ENCODE measurements at places on chromosomes 2 and 18.

GRCh38 chr18:55345103-55345950, 242.7 kb downstream of the TCF4 start:
- no peak for DNase-seq

- no peak for DNase-seq
These were observed 26.5 kb upstream of the IGFBP2 start for GRCh38 chr2:216606551-216607276.

GRCh38 chr18:57004366-57005121, 142.3 kb upstream of the BOD1L2 start:
- no peak for DNase-seq

GRCh38 chr2:227871375-227871791, at the start of gene DAW1:
DAW1 (plus strand) TSS chr2:227871631; CDS start chr2:227871690, 59 bp downstream.
- peak; percentile 78 for DNase-seq

DNA sequence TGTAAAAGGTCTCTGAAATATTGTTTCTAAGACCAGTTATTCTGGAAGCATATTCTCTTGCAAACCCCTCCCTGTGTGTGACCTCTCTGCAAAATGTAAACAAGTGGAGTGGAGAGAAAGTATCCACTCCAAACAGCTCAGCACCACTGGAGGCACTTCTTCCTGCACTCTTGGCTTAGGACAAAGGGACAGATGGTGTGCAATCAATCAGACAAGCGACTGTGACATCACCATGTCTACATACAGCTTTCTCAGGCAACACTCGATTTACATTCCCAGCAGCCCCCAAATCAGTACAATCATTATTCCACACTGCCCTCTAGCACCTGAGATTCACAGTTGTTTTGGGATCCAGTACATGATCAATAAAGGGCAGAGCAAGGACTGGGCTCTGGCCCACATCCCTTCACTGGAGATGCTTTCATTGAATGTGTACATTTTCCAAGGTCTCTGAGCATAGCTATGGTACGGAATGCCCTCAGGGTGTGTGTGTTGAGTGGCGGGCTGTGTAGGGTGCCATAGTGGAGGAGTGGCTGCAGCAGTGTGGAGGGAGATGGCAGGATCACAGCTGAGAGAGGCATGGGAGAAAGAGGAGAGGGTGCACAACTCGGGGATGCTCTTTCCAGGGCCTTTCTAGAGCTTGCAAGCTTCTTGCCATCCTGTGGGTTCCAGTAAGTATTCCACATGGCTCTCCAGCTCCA, 311.8 kb upstream of the ST6GAL2 start:
- DNase-seq, result no peak

GRCh38 chr2:206713746-206714145, 4.5 kb downstream of the DYTN start:
- no peak for DNase-seq

- no peak for DNase-seq
These were observed 278.0 kb downstream of the EPHA4 start for GRCh38 chr2:221293949-221294742.

GRCh38 chr18:75441896-75442295, 14.4 kb upstream of the SMIM21 start:
- DNase-seq, result no peak

- no peak for DNase-seq
These were observed 14.3 kb downstream of the SPATA3 start for GRCh38 chr2:231010201-231010730.

- no peak for DNase-seq
These were observed 22.8 kb upstream of the ZNF385B start for GRCh38 chr2:179884193-179884592.

GRCh38 chr2:219418155-219419011, at the start of gene DES:
DES (plus strand) TSS chr2:219418377; CDS start chr2:219418463, 86 bp downstream.
- peak; percentile 81 for DNase-seq

DNA sequence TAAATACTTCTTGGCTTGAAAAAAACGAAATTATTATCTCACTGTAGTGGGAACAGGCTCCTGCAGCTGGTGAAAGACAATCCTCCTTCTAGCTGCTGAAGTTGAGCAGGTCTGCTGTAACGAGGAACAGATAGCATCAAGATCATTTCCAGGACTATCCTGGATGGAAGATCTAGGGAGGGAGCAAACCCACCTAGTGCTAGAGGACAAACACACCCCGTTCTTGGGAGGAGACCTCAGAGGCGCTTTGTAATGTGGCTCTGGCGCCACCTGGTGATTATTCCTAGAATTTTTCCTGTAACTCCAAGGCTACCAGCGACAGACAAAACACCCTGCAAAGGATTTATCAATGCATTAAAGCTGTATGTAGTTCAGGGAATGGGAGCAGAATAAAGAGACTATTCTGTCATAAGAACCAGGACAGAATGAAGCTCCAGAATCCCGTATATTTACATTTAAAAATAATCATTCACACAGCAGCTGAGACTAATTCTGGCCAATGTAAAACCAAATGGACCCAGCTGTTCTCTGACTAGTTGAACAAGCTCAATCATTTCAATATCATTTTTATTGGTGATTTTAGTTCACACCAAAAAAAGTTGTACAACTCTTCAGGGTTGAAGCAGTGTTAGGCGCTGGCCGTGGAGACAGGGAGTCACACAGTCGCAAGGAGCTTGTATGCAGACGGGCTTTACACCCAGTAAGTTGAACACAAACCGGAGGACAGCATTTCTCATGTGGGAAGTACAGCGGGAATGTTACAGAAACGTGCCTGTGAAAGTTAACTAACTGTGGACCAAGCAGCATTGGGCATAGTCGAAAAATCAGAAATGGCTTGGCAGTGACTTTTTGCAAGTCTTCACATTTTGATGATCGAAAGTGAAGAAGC, 290.3 kb downstream of the TRIB2 start:
- peak; percentile 89 for DNase-seq

DNA sequence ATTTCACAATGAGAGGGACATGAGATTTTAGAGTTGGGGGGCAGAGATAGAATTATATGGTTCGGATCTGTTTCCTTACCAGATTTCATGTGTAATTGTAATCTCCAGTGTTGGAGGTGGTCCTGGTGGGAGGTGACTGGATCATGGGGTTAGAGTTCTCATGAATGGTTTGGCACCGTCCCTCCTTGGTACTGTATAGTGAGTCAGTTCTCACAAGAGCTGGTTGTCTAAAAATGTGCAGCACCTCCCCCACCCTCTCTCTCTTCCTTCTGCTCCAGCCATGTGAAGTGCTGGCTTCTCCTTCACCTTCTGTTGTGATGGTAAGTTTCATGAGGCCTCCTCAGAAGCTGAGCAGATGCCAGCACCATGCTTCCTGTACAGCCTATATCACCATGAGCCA, 138.1 kb downstream of the SCG2 start:
- no peak for DNase-seq

GRCh38 chr2:237863689-237864443, 4.4 kb downstream of the RAMP1 start:
- DNase-seq, result no peak

GRCh38 chr2:157414050-157414449, 29.8 kb downstream of the CYTIP start:
- no peak for DNase-seq

GRCh38 chr2:150142561-150142960, 344.9 kb downstream of the RND3 start:
- no peak for DNase-seq

GRCh38 chr2:234269769-234270204, 219.3 kb downstream of the SPP2 start:
- DNase-seq, result no peak

GRCh38 chr18:13159579-13159978, 59.0 kb upstream of the LDLRAD4 start:
- DNase-seq, result no peak

- DNase-seq, result no peak
These were observed 125.8 kb upstream of the CREB1 start for GRCh38 chr2:207403950-207404349.

GRCh38 chr2:195450552-195451113, 206.4 kb upstream of the SLC39A10 start:
- DNase-seq, result no peak

DNA sequence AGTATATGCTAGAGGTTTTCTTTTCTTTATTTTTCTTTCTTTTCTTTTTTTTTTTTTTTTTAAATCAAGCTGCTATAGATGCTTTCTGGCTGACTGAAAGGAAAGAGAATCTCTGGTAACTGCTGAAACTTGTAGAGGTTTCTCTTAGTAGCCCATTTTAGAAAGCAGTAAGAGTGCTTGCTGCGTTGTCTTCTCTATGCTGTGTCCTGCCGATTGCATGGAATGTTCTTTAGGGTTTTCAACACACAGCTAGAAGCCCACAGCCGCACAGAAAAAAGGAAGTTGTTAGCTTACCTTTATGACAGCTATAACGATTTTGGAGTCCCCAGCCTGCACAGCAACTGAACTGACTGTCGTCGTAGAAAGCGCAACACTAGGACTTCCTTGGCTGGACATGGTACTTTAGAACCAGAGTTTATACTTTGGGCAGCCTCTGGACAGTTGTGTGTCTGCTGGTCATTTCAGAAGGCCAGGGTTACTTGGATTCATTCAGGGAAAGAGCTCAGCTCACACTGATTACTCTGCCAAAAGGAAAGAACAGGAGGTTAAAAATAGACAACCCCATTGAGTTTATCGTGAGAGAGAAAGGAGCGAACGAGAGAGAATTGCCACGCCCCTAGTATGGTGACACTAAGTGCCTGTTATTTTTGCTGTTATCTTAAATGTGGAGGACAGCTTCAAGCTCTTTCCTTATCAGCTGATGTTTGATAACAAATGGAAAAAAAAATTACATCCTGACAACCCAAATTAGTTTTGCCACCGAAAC, at the start of gene CCDC141:
Gene CCDC141 (minus strand): TSS at position 592 of the 766 bp plus-strand sequence. CDS start 196 bp downstream, at position 396.
- peak; percentile 23 for DNase-seq

DNA sequence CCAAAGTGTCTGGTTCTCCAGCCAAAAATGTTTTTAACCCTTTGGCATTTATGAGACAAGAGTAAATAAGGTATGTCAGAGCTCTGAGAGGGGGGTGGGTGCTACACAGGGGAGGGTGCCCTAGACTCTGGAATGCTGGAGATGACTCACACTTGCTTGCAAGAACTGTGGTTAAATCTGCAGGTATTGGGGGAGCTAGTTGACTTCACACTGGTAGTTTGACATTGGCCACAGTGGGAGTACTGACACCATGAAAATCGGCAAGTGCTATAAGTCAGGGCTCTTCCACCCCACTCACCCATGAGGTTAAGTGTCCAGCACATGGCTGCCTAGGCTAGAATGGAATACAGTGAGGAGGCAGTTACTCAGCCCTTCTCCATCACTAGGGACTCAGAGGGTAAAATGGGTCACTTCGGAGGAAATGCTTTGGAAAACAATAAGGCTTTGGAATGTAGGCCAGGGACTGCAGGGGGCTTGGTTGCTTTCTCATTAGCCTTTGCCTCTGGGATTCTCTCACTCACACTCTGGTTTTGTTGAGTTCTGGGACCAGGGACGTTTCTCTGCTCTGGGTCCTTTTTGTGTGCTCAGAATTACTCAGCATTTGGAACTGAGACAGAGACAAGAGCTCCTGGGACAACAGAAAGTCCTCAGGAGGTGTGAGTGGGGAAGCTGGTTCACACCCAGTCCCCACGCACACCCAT, 91.6 kb downstream of the ACKR3 start:
- no peak for DNase-seq

DNA sequence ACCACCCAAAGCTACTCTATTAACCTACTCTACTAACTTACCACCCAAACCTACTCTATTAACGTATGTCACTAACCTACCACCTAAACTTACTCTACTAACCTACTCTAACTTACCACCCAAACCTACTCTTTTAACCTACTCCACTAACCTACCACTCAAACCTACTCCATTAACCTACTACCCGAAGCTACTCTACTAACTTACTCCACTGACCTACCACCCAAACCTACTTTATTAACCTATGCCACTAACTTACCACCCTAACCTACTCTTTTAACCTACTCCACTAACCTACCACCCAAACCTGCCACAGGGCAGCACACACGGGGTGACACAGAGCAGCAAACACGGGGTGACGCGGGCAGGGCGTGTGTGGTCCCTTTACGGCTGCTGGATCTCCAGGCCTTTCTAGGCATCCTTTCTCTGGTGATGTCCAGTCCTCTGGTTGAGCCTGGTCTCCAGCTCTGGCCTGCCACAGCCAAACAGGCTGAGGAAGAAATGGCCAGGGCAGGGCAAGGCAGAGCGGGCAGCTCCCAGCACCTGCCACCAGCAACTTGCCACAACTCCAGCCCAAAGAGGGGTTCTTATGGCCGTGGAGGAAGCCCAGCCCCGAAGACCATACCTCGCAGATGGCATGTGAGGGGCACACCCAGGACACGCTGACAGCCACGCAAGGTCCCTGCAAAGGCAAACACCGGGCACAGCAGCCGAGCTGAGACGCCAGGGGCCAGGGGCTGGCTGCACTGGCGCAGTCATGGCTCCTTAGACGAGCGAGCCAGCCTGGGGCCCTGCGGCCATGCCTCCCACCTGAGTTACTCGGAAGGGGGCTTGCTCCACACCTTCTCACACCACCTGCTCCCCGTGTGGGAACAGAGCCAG, 25.7 kb downstream of the PXDN start:
- DNase-seq, result no peak

DNA sequence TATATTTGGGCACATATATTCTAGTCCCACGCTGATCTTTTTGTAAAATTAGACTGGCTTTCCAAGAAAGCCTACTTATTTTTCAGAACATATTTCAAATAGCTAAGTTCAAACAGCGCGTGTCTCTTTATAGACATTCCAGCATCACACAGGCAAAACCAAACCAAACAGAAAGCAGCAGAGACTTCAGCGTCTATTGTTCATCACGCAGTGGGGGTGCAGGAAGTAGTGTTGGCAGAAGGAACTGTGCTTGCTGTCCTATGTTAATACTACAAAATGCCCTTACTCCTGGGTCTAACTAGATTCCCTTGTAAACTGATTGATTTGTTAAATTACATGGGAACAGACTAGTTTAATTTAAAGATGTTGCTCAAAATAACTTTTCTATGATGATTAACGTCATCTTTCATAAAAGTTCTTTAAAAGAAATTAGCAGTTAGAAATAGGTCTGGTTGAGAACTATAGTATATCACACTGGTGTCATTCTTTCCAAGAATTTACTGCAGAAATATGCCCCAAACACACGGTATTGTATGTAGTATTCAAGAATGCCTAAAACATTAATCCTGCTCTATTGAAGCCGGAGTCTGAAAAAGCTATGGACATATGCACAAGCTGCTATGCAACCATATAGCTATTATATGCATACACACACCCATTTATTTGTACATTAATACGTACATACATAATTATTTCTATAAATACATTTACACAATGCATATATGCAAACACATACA, 436.3 kb downstream of the CBLN2 start:
- peak; percentile 26 for DNase-seq

DNA sequence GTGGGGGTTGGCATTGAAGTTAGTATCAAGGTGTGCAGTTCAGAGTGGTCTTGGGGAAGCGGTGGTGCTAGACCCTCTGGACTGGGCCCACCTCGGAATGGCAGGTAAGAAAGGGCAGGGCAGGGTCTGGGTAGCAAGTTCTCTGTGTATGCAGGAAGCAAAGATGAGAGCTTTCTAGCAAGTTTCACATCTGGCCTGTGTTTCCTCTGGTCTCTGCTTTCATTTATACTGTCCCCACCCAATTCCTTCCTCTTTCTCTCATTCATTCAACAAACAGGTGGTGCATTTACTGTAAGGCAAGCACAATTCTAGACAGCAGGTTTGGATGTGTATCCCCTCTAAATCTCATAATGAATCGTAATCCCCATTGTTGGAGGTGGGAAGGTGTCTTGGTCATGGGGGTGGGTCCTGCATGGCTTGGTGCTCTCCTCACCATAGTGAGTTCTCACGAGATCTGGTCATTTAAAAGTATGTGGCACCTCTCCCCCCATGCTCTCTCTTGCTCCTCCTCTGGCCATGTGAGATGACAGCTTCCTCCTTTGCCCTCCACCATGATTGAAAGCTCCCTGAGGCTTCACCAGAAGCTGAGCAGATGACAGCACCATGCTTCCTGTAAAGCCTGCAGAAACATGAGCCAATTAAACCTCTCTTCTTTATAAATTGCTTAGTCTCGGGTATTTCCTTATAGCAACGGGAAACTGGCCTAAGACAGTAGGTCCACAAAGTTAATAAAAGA, 51.8 kb downstream of the PKDCC start:
- no peak for DNase-seq

All from femur (tissue), 1 donor.